Activated T-helper 1 cell treated with anti-CD3 and anti-CD28 coated beads, Interleukin-12 subunit alpha, Interleukin-12 subunit beta, Interleukin-2, Interleukin-4 antibody, amounts not matched to agents 30 ng/mL and 10 ng/mL and 1 ng/mL, durations not matched to agents 14 hours and 24 hours and 36 hours (primary cell): ENCODE measurements at places on chromosomes 1 and 21.

GRCh38 chr1:173420330-173420806 lies 56.8 kb upstream of the PRDX6 start:
- peak; percentile 42 for DNase-seq

GRCh38 chr21:41610042-41610839 lies 102.3 kb upstream of the TMPRSS2 start:
- no peak for DNase-seq

DNA sequence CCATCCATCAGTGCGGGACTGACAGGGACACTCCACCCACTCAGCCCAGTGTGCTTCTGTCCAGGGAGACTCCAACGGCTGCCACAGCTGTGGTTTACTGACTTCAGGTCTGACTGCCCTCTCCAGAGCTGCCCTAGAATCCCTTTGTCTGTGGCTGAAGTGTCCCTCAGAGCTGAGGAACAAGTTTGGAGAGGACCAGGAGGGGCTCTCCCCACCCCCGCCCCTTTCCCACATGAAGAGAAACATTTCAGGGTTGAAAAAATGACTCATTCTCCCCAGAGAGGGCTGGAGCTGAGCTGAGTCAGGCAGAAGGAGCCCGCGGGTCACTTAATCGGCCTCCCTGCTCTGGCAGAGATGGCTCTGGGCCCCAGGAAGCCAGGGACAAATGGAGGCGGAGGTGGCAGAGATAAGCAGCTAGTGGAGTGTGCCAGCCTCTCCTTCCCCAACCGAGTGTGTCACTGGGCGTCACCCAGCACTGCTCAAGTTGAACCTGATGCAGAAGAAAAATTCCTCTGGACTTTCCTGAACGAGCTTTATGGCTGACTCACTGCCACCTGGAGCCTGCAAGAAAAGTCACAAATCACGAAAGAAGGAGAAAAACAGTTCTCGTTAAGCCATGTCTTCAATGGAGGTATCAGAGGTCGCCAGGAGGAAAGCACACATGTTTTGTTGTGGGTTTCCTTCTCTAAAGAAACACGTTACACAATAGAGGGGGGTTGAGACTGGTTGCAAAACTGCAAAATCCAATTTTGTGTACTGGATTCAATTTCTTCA lies 34.3 kb upstream of the ECE1 start:
- DNase-seq: peak; percentile 40

GRCh38 chr1:88730995-88731394 lies 46.9 kb downstream of the PKN2 start:
- no peak for DNase-seq

DNA sequence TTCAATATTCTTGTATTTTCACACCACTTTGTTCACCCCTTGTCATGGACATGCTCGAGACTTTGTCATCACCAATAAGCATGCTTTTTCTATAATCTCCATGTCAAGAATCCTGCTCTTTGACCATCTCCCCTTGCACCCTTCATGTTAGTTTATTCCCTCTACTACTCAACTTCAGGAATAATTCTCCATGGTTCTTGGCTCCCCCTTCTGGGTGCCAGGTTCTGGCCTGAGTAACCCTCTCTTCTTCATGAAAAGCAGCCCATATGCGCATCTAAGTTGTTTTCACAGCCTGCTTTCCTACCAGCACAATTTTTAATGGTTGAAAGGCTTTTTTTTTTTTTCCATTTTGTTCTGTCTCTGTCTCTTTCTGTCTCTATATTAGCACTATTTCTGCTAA lies 160.7 kb downstream of the LEPR start:
- no peak for DNase-seq

- no peak for DNase-seq
Observed at GRCh38 chr1:26614655-26615411, 81.0 kb upstream of the ARID1A start.

DNA sequence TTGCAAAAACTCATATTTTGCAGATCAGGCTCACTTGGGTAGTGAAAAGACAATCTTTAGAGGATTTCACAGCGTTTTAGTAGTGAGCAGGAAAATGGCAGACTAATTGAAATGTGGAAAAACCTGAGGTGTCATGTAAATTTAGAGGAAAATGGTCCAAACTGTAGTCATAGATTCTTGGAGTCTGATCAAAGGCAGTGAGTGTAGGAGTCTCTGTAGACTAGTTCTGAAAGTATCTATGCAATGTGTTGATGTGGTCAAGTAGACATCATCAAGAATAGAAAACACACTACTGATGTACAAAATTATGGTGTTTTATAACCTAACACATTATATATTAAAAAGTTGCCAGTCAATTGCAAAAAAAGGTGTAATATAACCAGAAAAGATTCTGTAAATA lies 143.2 kb upstream of the C1orf105 start:
- DNase-seq: no peak

DNA sequence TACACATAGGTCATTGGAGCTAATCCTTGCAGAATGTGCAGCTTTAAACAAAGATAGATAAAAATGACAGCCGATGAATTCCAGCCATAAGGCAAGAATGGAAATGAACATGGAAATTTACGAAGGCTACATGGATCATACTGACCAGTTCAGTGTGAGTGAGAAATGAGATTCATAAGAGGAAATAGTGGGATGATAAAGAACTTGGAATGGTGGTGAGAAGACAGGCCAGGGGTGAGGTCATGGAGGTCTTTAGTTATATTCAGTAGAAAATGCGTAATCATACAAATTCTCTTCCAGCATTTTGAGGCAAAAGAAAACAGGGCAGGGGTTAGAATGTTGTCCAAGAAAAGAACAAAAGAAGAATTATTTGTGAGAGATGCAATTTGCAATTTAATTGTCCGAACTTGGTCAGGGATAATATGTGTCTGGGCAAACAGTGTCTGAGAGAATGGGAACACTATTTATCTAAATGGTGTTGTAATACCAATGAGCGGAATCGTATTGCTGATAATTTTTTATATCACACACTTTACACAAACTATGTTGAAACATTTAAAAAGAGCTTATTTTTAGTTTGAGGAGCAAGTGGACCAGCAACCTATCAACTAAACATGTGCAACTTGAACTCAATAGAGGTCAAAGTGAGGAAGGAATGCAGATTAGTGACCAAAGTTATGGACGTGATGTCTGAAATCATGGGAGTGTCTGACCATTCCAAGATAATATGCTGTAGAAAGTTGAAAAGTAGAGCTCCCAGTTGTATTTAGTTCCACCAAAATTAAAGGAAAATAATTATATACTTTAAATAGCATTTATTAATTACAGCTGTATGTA lies 739.0 kb upstream of the NCAM2 start:
- no peak for DNase-seq

DNA sequence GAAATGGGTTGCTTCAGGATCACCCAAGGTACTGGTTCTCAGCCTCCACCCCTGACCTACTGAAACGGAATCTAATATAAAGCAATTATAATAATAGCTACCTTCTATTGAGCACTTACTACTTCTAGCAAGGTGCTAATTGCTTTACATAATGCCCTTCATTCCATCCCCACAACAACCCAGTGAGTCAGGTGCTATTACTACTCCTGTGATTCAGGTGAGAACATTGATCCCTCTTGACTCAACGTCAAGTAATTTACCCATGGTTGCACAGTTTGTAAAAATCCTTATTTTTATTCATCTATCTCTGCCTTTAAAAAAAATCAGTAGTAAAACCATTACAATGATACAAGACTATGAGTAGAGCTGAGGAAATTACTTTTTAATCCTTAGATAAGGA lies 85.2 kb downstream of the UCHL5 start:
- no peak for DNase-seq

DNA sequence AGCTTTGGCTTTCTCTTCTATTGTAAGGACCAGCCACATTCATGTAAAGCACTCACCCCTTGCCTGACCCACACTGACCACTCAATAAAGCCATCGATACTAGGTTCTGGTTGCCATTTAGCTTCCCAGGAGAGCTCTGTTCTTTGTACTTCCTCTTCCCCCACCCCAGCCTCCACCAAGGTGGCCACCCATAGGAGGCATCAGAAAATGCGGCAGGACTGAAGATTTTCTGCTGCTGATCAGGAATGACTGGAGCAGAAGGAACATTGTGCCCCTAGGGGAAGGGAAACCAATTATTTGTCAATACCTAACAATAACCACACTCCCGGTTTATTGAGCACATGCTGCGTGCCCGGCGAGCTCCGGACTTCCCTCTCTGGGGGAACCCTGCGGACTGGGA lies 5.2 kb upstream of the SMIM12 start:
- DNase-seq: no peak

DNA sequence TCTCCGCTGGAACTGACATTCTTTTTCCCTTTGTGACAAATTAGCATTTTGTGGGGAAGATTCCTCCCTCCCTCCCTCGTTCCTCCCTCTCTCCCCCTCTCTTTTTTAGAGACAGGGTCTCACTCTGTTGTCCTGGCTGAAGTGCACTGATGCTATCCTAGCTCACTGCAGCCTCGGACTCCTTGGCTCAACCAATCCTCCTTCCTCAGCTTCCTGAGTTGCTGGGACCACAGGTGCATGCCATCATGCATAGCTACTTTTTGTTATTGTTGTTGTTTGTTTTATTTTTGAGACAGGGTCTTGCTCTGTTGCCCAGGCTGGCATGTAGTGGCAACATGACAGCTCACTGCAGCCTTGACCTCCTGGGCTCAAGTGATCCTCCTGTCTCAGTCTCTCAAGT lies 6.8 kb upstream of the SKI start:
- DNase-seq: no peak

DNA sequence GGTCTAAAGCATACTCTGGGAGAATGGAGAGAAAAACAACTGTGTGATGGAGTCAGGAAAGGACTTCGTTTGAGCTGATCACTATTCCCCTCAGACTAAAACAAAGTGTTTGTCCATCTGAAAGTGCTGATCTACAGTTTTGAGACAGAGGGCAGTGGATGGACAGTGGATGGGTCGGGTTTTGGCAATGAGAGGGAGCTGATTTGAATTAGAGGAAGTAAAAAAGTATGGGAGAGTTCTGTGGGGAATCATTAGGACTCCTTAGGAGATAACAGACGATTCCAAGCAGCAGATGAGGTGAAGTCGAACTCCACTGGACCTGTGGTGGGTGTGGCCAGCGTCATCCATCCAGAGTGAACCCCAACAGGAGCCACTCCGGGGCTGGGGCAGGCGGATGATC lies 62.3 kb downstream of the PTGS2 start:
- no peak for DNase-seq

- no peak for DNase-seq
Observed at GRCh38 chr1:21539933-21540332, 30.7 kb downstream of the ALPL start.

GRCh38 chr1:50929376-50929958 lies 30.6 kb downstream of the FAF1 start:
- no peak for DNase-seq

DNA sequence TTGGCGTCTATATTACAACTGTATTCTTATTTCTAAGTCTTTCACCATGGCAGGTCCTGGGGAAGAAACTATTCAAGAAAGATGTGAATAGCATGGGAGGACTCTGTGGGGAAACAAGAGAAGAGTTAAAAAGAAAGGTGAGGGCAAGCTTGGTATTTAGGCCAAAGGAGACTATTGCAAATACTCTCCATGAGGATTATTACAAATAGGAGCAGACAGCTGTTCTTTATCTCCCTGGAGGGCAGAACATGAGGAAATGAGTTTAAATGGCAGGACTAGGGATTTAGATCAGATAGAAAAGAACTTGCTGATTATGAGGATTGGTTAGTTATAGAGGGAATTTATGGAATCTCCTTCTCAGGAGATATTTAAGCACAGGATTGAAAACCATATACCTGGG lies 186.8 kb downstream of the CDC7 start:
- DNase-seq: no peak

DNA sequence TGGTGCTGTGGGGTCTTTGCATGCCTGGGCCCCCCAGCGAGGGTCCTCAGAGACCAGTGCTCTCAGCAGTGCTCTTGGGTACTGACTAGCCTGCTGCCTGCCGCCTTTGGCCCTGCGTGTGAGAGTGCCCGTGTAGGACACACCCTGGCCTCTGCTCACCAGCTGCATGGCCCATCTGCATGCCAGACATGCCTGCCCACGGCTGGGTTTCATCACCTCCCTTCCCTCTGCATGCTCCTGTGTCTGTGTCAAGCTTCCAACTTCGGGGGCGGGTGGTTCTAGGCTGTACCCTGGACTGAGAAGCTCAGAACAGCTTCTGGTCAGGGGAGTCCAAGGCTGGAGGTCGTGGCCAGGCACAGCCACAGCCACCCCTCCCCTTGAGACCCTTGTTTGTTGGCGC lies 56.9 kb downstream of the PTPRF start:
- DNase-seq: no peak

- DNase-seq: no peak
Observed at GRCh38 chr1:41098730-41099460, 77.4 kb upstream of the SLFNL1 start.

DNA sequence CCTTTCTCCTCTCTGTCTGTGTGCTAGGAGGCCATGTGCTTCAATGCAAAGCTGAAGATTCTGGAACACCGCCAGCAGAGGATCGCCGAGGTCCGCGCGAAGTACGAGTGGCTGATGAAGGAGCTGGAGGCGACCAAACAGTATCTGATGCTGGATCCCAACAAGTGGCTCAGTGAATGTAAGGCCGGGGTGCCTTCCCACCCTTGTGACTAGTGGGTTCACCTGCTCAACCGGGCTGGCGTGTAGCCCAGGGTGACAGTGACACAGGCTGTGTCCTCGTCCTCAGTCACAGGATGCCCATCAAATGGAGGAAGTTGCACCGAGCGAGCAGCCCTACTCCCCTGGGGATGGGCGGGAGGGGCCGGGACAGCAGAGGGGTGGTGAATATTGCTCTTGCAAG lies 544.1 kb downstream of the KIF26B start:
- no peak for DNase-seq

DNA sequence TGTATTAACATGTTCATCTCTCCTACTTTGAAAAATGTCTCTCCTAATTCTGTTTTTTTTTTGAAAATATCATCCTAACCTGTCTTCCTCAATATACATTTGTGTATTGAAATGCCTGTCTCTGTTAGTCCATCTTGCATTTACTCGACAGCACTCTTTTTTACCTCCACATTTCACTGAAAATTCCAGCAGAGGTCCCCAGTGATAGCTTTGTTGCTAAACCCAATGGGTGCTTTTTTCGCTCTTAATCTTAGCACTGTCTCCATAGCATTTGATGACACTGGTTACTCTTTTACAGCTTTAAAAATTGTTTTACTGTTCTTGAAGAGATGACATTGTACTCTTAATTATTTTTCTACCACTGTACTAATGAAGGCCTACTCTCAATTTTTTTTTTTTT lies 10.8 kb downstream of the OSBPL9 start:
- no peak for DNase-seq

GRCh38 chr1:16251381-16251780 lies 14.4 kb upstream of the CPLANE2 start:
- no peak for DNase-seq
